ENCODE measurements at places on chromosomes 2 and 18.

DNA sequence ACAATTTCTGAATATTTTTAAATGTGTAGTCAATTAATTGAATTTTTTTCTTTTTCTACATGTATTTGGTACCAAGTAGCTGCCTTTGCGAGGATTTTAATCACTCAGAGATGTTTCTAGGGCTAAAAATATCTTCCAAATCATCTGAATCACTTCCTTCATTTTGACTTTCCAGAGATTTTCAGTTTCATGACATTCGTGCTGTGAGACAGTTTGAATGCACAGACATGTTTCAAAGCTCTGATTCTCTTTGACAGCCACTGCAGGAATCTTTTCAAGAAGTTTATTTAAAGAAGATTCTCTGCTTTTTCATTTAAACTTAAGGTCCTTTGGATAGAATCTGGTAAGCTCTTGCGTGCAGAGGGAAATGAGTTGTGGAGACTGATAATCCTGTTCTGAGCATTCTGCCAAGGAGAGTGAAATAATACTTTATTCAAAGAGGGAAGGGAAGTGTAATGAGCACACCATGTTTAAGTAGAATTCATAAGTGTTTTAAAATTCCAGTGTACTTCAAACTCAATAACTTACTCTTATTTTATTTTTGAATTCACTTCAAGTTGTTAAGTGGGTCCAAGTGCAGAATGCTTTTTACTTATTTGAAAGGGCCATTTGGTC is 9.7 kb downstream of the CYBRD1 start:
- DNase-seq = no peak

DNA sequence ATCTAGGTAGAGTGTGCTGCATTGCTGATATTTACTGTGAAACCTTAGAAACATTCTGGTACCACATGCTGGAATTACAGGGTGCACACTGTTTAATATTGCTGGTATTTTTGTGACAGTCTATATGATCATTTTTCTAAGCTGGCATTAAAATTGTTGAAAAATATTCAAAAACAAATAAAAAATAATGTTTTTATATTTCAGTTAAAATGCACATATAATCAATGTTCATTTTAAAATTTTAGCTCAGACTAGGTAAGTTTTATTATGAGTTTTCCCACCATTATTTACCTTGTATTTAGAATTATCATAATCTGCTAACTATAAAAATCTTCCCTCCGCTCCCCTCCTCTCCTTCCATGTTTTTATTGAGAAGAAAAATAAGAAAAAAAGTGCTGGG is 283.9 kb upstream of the EPC2 start:
- no peak for DNase-seq

DNA sequence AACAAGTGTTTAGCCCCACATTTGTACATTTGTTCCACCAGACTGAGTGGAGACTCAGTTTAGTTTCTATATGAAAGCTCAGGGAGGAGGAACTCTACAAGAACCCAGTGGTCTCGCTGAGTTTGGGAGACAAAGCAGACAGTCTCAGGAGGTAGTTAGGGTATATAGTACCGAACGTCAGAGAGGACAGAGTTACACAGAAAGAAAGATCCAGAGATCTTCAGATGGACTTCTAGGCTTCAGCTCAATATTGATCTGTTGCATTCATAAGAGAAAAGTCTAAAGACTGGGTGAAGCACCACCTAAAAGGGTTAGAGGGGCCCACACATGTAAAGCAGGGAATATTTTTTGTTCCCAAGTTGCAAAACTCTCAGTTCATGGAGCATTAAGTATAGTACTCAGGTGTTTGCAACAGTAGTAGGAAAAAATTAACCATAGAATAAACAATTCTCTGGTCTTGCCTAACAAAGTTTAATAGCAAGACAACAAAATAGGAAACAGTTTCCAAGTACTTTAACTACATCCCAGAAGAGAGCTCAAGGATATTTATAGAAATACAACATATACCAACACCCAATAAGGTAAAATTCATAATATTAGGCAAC is 4.2 kb downstream of the TFPI start:
- no peak for DNase-seq

DNA sequence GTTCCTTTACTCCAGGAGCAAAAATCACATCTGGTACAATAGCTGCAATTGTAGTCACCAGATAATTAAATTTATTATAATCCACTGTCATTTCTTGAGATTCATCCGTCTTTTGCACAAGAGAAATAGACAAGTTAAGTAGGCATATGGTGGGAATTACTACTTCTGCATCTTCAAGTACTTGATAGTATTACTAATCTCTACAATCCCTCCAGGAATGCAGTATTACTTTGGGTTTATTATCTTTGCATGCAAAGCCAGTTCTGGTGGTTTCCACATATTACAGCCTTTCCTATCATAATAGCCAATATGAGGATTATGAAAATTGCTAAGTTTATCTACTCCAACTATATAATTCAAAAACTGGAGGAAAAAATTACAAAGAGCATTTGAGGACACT is 254.1 kb downstream of the IKZF2 start:
- DNase-seq = no peak

DNA sequence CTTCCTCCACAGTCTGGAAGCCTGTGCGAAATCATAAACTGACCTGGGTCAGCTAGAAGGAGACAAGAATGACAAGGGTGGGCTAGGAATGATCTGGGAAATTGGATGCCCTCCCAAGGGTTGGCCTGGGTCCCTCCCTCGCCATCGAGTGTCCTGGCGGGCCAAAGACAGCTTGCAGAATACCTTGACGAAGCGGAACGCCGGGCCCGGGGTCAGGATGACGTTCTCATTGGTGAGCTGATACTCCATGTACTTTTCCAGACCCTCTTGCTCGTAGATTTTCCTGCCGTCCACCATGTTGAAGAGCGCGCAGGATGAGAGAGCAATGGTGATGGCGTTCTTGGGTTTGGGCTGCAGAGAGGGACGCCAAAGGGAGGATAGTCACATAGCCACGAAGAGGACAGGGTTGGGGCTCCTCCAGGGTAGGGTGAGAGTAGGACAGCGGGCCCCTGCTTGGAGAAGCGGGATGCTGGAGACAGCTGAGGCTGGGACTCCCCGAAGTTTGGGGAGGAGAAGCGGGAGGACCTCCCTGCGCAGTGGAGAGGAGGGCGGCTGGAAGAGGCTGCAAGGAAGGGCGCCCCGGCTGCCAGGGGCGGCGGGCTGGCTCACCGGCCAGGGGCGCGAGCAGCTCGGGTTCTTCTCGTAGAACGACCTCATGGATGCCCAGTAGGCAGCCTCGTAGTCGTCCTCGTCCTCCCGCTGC is 5.3 kb downstream of the NT5C1B start:
- DNase-seq = no peak

DNA sequence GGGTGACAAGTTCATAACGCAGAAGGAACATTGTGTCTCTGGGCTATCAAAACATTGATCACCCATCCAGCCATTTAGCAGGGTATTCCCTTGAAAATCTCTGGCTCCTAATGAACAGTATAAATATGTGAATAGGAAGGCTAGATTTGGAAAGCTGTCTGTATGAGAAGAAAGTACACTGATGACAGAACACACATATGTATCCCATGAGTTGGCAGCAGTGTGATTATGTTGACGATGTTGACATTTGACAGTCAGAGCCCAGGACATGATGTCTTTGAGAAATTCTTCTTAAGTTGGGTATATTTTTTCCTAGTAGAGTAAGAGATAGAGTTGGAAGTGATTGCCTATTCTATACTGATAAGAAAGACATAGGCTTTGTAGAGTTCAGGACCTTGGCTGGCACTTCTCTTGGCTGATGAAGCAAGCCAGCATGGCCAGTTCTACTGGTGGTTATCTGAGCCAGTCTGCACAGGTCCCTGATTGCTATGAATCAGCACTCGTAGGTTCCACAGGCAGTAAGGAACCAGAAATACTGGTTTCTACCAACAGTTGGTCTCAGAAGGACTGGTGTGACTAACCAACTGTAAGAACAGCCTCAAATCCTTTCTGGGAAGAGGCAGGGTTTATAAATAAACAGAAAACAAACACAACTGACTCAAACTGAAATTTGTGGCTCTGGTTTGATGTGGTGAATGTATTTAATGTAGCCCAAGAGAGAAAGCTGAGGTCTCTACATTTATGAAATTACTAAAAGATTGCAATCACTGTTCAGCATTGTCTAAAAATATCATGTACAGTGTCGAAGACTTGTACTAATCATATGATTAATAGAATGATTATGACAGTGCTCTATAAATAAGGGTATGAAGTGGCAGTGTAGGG is 43.9 kb upstream of the RAPH1 start:
- no peak for DNase-seq

- no peak for DNase-seq
Measured at GRCh38 chr18:56615738-56616520, 22.5 kb downstream of the TXNL1 start.

DNA sequence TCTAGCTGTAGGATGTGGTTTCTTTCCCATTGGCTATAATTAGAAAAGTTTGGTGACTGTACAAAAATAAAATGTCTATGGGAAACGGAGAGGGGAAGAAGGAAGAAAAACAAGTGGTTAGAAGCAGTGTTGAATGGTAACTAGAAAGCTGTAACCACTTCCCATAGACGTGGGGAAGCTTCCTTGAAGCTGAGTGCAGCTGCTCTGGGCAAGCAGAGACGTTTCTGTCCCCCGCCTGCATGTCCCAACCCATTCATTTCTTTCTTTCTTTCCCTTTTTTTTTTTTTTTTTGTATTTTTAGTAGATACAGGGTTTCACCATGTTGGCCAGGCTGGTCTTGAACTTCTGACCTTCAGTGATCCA is 367.8 kb upstream of the HS6ST1 start:
- no peak for DNase-seq

DNA sequence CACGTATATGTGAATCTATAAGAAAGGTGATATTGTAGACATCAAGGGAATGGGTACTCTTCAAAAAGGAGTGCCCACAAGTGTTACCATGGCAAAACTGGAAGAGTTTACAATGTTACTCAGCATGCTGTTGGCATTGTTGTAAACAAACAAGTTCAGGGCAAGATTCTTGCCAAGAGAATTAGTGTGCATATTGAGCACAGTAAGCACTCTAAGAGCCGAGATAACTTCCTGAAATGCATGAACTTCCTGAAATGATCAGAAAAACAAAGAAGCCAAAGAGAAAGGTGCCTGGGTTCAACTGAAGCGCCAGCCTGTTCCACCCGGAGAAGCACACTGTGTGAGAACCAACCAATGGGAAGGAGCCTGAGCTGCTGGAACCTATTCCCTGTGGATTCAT is 101.0 kb downstream of the HS6ST1 start:
- DNase-seq = no peak

DNA sequence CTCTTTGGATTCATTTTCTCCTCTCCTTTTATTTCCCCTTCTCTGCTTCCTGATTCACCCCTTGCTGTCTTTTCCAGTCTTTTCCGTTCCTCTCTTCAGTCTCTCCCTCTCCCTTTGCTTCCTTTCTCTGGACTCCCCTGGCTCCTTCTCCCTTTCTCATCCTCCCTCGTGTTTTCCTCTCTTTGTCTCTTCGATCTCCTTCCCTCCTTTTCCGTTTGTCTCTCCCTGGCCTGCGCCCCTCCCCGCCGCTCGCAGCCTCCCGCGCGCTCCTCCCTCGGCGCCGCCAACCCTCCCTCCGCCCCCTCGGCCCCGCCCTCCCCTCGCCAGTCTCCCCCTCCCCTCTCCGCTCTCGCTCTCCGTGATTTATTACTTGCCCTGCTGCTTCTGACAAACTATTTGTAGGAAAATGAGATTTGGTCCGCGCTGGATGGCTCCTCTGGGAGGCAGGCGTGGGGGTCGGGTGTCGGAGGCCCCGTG is 46.0 kb upstream of the PAX8 start:
- peak; percentile 41 for DNase-seq

- DNase-seq = no peak
Measured at GRCh38 chr2:37873749-37874330, 51.2 kb upstream of the RMDN2 start.

DNA sequence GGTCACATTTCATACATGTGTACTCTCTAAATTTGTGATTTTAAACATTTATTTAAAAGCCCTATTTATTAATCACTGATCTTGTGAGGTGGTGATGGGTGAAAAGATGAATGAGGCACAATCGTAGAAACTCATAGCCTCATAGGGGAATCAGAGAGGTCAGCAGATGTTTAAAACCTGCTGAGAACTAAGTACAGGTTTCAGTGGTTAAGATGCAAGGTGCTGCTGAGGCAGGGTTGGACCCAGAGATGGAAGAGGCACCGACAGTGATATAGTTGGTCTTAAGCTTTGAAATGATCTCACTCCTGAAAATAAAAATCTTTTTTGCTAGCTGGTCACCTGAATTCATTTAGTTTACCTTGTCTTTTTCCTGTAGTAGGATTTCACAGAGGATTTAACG is 49.6 kb downstream of the LINC00305 start:
- no peak for DNase-seq

- DNase-seq = no peak
Measured at GRCh38 chr2:52572469-52572894, 1195.1 kb upstream of the CHAC2 start.

GRCh38 chr2:216161967-216162366 is 52.8 kb downstream of the XRCC5 start:
- no peak for DNase-seq

GRCh38 chr2:61926531-61927477 is 21.3 kb downstream of the COMMD1 start:
- DNase-seq = no peak

GRCh38 chr2:126978333-126978732 is 79.6 kb downstream of the TEX51 start:
- DNase-seq = no peak

- no peak for DNase-seq
Measured at GRCh38 chr18:42781298-42781815, 334.1 kb downstream of the RIT2 start.

GRCh38 chr18:50009773-50010335 is 185.1 kb downstream of the MYO5B start:
- no peak for DNase-seq

DNA sequence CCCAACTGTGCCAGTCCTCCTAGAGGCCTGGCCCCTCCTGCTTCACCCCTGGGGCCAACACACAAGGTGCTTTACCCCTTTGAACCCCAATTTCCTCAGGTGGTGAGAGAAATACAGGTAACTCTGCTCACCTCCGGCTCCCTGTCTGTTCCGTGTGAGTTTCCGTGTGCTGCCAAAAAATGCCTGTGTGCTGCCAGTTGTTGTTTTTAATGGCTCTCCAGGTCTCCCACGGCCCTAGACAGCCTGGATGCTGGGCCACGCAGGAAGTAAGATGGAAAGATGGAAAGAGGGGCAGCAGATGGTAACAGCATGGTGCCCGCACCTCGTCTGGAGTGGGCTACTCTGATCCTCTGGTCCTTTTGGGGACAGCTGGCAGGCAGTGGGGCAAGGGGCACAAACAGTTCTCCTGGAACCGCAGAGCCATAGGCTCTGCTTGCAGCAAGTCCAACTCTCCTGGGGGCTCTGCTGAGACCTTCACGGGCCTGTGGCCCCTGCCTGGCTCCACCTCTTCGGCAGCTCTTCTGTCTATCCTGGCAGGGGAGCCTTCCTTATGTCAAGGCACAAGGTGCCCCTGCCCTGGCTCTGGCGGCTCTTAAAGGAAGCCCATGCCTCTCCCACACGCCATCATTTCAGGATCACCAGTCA is 4.3 kb upstream of the ARHGEF4 start:
- DNase-seq = no peak

DNA sequence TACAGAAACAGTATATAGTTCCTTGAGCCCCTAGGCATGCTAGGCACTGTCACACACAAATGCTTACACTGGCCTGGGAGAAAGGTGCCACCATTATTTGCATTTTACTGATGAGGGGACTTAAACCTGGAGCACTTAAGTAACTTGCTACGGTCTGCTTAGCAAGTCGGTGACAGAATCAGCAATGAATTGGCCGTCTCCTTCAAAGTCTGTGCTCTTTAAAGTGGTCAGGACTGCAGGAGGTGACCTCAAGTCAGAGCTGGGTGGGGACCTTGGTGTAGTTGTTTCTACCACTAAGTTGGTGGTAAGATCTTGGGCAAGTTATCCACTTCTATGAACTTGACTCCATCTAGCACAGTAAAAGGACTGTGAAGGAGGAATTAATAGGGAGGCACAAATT is 34.8 kb downstream of the PTPRM start:
- no peak for DNase-seq

GRCh38 chr2:202355993-202356505 is 20.1 kb upstream of the BMPR2 start:
- no peak for DNase-seq
